ENCODE measurements at places on chromosomes 1 and 21.

- no peaks in the 10 kb centered on the region for H3K27me3 ChIP-seq
- no peak for DNase-seq
- H3K4me1 ChIP-seq, result peaks cover 21% of the 10 kb centered on the region
- H3K36me3 ChIP-seq, result no peaks in the 10 kb centered on the region
- peak overlapping the region; percentile 75 for H3K4me3 ChIP-seq
Observed at GRCh38 chr1:26161415-26162219, 2.7 kb downstream of the FAM110D start.

DNA sequence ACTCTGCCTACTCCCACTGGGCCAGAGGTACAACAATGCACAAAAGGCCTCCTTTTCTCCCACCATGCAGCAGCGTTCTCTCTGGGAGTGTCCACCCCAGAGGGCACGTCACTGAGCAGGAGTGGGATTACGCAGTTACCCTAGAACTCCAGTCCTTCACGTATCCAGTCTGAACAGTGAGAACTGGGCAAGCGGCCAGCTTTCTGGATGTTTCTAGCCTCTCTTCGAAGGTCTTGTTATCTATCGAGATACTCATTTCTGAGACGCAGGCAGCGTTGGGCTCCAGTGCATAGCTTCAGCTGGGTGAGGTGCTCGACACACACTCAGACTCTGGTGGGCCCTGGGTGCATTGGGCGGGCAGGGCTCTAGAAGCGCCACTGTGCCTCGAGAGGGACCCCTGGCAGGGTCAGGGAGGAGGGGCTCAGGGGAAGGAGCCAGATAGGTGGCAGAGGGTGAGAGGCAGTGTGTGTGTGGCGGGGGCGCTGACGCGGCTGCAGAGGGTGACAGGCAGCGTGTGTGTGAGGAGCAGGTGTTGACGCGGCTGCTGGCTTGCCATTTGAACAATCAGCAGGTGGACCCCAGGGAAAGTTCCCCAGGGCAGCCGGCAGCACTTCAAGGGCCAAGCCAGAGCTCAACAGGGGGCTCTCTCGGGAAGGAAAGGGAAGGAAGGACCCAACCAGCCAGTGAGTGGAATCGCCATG lies 27.9 kb downstream of the PRDM15 start:
- H3K27ac ChIP-seq, result no peak overlapping the region
- no peaks in the 10 kb centered on the region for H3K27me3 ChIP-seq
- no peak overlapping the region for H3K4me3 ChIP-seq

- H3K27ac ChIP-seq, result no peak overlapping the region
- peaks cover 73% of the 10 kb centered on the region for H3K36me3 ChIP-seq
- no peaks in the 10 kb centered on the region for H3K4me1 ChIP-seq
- H3K4me3 ChIP-seq, result no peak overlapping the region
Observed at GRCh38 chr1:6646499-6647148, 22.0 kb downstream of the THAP3 start.

DNA sequence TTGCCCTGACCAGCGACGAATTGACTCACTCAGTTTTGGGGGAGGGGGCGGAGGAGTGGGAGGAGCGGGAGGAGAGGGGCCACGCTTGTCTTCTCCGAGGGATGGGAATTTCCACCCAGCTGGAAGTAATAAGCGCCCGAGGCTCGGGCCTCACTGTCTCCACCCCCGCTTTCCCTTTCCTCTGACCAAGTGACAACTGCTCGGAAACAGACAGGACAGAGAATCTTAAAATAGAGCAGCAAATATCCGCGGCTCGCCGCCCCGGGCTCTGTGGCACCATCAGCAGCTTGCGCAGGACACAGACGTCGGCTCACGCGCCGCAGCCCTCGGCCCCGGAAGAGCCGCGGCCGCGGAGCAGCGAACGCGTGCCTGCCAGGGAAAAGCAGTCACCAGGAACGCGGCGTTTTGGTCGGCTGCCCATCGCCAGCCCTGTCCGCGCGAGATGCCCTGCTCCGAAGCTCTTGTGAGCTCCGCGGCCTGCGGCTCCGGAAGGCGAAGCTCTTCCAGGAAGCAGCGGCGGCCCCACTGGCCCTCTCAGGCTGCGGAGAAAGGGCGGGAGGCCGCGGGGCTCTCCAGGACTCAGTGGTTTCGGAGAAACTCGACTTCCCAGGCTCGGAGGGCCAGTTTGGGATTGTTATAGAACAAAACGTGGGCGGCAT lies 10.7 kb upstream of the RGS16 start:
- H3K4me3 ChIP-seq, result peak overlapping the region; percentile 55
- H3K27me3 ChIP-seq, result no peaks in the 10 kb centered on the region
- no peak for DNase-seq
- H3K27ac ChIP-seq, result peak overlapping the region; percentile 89
- H3K36me3 ChIP-seq, result no peaks in the 10 kb centered on the region

- peak within 1 kb of the TSS; percentile 41 for H3K4me3 ChIP-seq
- H3K4me1 ChIP-seq, result peaks cover 13% of the 10 kb centered on the region
- no peak for DNase-seq
- H3K27me3 ChIP-seq, result peaks cover 5% of the 10 kb centered on the region
- H3K36me3 ChIP-seq, result no peaks in the 10 kb centered on the region
Observed at GRCh38 chr21:37006486-37007291, at the start of gene RIPPLY3. Gene RIPPLY3, plus strand, starts transcription at chr21:37006702. Its CDS starts 71 bp downstream, at chr21:37006773.

DNA sequence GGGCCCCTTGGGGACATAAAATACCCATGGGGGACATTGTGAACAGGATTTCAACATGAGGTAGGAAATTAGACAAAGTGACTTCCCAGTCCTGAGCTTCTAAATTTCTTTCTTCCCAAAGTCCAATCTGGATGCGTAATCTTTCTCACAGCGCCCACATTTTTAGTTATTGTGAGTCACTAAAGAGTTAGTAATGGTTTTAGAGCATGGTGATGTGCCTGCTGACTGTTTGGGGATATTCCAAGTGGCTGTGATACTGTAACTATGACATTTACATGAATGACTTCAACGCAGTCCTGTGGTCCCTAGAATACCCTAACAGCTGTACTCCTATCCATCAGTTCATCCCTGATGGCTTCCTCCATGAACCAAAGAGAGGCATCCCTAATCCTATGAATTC lies 224.0 kb upstream of the COA6 start:
- DNase-seq, result no peak
- no peaks in the 10 kb centered on the region for H3K36me3 ChIP-seq
- H3K4me1 ChIP-seq, result no peaks in the 10 kb centered on the region
- H3K4me3 ChIP-seq, result no peak overlapping the region
- no peak overlapping the region for H3K27ac ChIP-seq

DNA sequence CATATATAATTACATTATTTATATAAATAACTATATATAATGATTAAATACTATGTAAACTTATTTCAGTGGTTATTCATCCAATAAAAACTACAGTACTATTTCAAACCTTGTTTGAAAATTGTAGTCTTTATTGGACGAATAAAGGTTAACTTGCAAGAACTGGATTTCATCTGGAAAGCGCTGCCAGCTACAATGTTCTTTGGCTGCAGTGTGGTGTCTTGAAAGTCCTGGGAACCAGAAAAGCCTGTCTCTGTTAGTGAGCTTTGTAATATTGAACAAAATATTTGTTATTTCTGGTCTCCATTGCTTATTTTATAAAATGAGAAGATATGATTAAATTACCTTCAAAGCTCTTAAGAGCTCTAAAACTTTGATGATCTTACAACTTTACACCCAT lies 763.6 kb downstream of the ADGRL2 start:
- DNase-seq, result no peak
- no peaks in the 10 kb centered on the region for H3K36me3 ChIP-seq
- peaks cover 10% of the 10 kb centered on the region for H3K4me1 ChIP-seq
- no peak overlapping the region for H3K27ac ChIP-seq

- peaks cover 21% of the 10 kb centered on the region for H3K27me3 ChIP-seq
- H3K36me3 ChIP-seq, result no peaks in the 10 kb centered on the region
- DNase-seq, result no peak
- peak overlapping the region; percentile 88 for H3K27ac ChIP-seq
- H3K4me3 ChIP-seq, result peak overlapping the region; percentile 73
- H3K4me1 ChIP-seq, result peaks cover 3% of the 10 kb centered on the region
Observed at GRCh38 chr21:36692114-36692834, 6.6 kb upstream of the SIM2 start.

- H3K27me3 ChIP-seq, result no peaks in the 10 kb centered on the region
- H3K36me3 ChIP-seq, result no peaks in the 10 kb centered on the region
- H3K4me1 ChIP-seq, result peaks cover 18% of the 10 kb centered on the region
- no peak for DNase-seq
Observed at GRCh38 chr1:205224736-205225135, 3.0 kb upstream of the TMCC2 start.

GRCh38 chr1:156388174-156389137 lies 19.4 kb downstream of the RHBG start:
- peaks cover 10% of the 10 kb centered on the region for H3K4me1 ChIP-seq
- H3K4me3 ChIP-seq, result no peak overlapping the region
- no peak for DNase-seq
- H3K27me3 ChIP-seq, result peaks cover 8% of the 10 kb centered on the region

GRCh38 chr1:21671915-21672314 lies 2.8 kb upstream of the RAP1GAP start:
- no peak overlapping the region for H3K27ac ChIP-seq
- H3K4me1 ChIP-seq, result peaks cover 21% of the 10 kb centered on the region
- H3K36me3 ChIP-seq, result no peaks in the 10 kb centered on the region
- H3K4me3 ChIP-seq, result no peak overlapping the region

DNA sequence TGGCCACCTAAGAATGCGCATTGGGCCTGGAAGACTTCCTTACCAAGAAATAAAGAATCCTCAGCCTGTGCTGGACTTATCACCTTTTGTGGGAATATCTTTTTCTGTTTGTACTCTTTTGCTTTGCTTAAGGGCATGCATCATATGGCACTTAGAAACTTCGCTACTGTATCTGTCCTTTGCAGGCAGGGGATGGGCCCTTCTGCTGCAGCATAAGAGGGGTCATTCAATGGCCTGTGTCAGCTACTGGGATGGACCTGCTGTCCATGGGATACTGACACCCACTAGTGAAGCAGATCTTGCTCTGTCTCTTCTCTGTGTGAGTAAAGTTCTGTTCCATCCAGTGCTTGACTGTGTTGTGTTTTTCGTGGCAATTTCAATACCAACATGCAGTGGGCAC lies 239.0 kb upstream of the JUN start:
- H3K27me3 ChIP-seq, result no peaks in the 10 kb centered on the region
- H3K4me1 ChIP-seq, result peaks cover 3% of the 10 kb centered on the region
- H3K36me3 ChIP-seq, result no peaks in the 10 kb centered on the region
- H3K27ac ChIP-seq, result no peak overlapping the region
- DNase-seq, result no peak

- no peak overlapping the region for H3K4me3 ChIP-seq
- no peak overlapping the region for H3K27ac ChIP-seq
- H3K27me3 ChIP-seq, result peaks cover 47% of the 10 kb centered on the region
- no peaks in the 10 kb centered on the region for H3K36me3 ChIP-seq
Observed at GRCh38 chr1:17369466-17369865, 2.5 kb upstream of the PADI6 start.

DNA sequence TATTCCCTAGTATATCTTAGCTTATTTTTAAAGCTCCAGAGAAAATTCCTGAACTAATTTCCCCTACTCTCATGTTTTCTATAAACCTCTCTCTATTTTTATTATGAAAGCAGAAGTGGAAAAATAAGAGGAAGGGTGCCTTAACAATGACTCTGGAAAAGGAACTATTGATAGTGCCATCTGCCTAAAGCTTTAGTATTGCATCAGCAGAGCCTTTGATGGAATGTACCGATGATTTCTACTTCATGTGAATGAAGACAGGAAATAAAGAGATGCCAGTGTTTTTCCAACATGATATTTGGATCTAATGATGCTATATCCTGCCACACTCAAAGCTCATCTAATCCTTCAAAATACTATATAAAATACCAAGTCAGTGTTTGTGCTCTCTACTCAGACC lies 35.1 kb downstream of the TNFSF18 start:
- no peaks in the 10 kb centered on the region for H3K27me3 ChIP-seq
- no peak overlapping the region for H3K27ac ChIP-seq
- no peak overlapping the region for H3K4me3 ChIP-seq
- DNase-seq, result no peak
- H3K4me1 ChIP-seq, result no peaks in the 10 kb centered on the region

- no peak overlapping the region for H3K4me3 ChIP-seq
- H3K27me3 ChIP-seq, result no peaks in the 10 kb centered on the region
- H3K27ac ChIP-seq, result no peak overlapping the region
- H3K4me1 ChIP-seq, result no peaks in the 10 kb centered on the region
- no peaks in the 10 kb centered on the region for H3K36me3 ChIP-seq
- DNase-seq, result no peak
Observed at GRCh38 chr1:7248549-7249199, 463.4 kb downstream of the CAMTA1 start.

DNA sequence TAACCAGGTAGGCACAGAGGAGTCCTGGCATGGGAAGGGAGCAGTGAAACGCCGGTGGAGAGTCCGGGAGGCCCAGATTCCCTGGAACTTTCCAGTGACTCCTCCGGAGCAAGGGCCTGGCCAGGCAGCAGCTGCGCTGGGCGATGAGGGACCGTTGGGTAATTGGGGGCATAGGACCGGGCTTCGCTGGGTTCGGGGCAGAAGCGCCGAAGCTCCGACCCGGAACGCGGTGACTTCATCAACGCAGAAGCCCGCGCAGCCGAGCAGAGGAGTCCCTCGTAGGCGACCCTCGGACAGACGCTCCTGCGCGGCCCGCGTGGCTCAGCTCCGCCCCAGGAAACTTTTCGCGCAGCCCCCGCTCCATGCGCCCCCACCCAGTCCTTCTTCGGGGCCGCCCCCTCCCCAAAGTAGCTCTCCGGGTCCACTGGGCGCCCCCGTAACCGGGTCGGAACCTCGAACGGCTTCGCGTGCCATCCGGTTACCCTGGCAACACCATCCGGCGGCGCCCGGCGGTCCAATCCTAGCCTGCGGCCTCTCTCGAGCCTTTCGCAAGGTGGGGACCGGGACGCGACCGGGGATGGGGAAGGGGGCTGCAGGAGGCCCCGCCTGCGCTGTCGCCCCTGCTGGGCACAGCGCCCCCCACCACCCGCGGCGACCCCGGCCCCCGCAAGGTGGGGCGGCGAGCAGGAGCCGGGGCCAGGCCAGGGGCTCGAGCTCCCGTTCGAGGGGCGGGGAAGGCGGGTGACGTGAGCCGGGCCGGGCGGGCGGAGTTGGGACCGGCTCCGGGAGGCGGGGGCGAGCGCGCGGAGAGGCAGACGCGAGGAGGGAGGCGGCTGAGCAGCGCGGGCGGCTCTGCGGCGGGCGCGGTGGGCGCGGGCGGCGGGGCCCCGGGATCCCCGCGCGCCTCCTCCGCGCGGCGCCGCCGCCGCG lies at the start of gene AJAP1:
AJAP1 (plus strand) TSS at position 814 of the 930 bp plus-strand sequence. CDS start 817 bp downstream, outside the sequence.
- H3K27me3 ChIP-seq, result peaks cover 10% of the 10 kb centered on the region
- no peak for DNase-seq
- no peak within 1 kb of the TSS for H3K27ac ChIP-seq
- peak within 1 kb of the TSS; percentile 25 for H3K4me3 ChIP-seq
- peaks cover 6% of the 10 kb centered on the region for H3K4me1 ChIP-seq

DNA sequence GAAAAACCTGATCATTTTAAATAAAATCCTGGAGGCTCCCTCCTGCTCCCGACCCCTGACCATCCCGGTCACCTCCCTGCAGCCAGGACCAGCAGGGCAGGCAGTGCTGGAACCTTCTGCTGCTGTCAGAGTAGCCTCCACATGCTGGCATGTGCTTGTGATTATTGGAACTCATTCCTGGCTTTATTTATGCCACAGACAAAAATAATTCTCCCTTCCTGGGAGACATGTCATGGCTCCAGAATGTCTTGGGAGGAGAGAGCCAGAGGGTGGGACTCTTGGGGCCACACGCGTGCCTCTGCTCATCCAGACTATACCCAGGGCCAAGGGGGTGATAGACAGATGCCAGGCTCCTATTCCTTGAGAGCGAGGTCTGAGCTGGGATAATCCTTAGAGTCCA lies 183.6 kb upstream of the RAB4A start:
- no peak for DNase-seq
- H3K4me3 ChIP-seq, result no peak overlapping the region
- no peaks in the 10 kb centered on the region for H3K36me3 ChIP-seq
- H3K4me1 ChIP-seq, result peaks cover 6% of the 10 kb centered on the region
- peaks cover 14% of the 10 kb centered on the region for H3K27me3 ChIP-seq
- H3K27ac ChIP-seq, result no peak overlapping the region

GRCh38 chr1:44604157-44604955 lies 69.9 kb downstream of the TMEM53 start:
- no peak overlapping the region for H3K27ac ChIP-seq
- no peaks in the 10 kb centered on the region for H3K27me3 ChIP-seq

Measured in esophagus squamous epithelium (tissue), 5 donors.